ENCODE measurements at places on chromosomes 16 and 17.
A peak's percentile ranks its signal among the peaks of the same experiment; 100 is the strongest.

- no peak for DNase-seq
These were observed 897 bp downstream of the TP53I13 start for GRCh38 chr17:29569245-29569950.

DNA sequence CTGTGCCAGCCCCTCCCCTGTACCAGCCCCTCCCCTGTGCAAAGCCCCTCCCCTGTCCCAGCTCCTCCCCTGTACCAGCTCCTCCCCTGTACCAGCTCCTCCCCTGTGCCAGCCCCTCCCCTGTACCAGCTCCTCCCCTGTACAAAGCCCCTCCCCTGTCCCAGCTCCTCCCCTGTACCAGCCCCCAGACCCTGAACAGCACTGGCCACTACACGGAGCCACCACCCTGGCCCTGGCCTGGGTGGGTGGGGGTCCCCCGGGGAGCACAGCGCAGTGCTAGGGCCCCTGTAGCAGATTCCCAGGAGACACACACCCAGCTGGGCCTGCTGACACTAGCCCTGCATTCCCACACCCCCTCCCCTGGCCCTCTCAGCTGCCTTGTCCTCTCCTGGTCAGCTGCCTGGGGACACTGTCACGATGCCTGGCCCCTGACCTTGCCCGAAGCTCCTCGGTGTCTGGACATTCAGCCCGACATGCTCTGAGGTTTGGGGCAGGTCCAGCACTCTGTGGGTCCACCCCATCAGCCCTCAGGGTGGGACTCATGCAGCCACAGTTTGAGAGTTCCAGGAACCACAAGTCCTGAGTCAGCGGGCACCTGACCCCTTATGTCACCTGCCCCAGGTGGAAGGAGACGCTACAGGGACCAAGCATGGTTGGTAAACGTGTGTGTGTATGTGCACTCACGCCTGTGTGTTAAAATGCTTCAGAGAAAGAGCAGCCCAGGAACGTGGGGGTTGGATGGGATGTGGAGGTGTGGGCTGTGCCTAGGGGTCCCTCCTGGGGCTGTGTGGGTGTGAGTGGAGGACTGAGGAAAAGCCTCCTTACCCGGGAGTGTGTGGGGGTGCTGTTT is 114.2 kb downstream of the METRNL start:
- no peak for DNase-seq

GRCh38 chr17:35849469-35850348 is 19.0 kb downstream of the HEATR9 start:
- DNase-seq = peak; percentile 39

GRCh38 chr17:68305142-68305541 is 13.8 kb downstream of the ARSG start:
- no peak for DNase-seq

DNA sequence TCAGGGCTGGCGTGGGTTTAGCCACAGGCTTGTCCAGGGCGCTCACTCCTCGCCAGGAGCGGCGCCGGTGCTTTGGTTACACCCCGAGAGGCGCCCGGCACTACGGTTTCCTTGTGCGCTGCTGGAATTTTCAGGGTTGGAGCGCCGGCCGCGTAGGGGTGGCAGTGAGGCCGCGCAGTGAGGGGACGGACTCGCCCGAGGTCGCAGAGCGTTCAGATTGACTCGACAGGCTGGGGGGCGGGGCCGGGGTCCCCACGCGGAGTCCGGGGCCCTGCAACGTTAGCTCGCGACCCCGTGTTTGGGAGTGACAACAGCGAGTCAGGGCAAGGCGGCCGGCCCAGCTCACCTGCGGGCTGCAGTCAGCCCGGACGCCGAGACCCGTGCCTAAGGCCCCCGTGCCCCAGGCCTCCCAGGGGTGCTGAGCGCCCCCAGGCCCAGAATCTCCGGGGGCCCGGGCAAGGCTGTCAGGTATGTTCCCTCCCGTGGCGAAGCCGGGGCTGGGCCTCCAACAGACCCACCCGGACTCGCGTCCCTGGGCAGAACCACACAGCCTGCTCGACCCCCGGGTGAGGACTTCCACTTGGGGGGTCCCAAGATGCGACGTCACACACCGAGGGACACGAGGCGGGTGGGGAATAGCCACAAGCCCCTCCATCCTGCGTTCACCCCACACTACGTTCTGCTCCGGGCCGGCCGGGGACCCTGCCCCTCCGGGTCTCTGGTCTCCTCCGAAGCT is 1.3 kb upstream of the ACTG1 start:
- no peak for DNase-seq

GRCh38 chr16:51952500-51952899 is 594.4 kb downstream of the TOX3 start:
- DNase-seq = no peak

GRCh38 chr17:28950752-28951427 is 428 bp downstream of the PHF12 start:
- no peak for DNase-seq

DNA sequence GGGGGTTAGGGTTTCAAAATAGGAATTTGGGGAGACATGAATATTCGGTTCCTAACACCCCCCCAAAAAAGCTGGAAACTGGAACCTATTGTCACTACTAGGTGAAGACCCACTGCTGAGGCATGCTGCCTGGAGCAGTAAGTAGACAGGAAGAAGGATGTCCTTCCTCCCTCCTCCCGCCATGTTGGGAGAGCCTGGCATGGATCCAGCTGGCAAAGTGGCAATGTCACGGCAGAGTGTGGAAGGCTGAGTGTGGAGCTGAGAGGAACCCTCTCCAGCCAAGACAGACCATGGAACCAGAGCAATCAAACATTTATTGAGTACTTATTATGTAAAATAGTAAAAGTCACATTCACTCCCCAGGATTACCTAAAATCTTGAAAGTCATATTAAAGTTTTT is 49.0 kb downstream of the CCDC182 start:
- DNase-seq = no peak

DNA sequence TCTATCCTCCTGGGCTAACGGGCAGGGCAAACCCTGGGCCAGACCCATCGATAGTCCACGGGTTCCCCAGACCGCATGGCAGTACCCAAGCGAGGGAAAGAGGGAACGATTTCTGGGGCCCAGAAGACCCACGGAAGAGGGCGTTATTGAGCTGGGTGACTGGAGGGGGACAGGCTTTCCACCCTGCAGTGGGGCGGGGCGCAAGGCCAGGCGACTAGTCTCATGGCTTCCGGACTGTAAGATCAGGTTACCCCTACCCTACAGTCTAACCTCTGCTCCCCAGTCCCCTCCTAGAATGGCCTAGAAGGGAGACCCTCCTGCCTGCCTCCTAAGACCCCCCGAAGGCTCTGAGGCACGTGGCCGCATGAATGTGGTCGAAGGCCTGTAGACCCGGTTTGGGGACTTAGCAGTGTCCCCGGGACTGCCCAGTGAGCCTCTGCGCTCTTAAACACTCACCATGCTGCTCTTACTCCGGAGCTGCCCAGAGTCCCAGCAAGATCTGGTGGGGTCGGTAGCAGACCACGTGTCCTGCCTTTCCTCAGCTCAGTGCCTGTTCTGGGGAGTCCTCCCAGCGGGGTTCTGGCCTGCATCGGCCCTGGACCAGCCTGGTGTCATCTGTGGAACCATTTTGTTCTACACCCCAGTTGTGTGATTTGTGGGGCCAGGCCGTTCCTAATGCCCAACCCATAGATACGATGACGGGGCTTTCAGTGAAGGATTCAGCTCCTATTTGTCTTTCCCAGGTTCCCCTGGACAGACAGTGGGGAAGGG is 13.2 kb upstream of the AURKB start:
- no peak for DNase-seq

GRCh38 chr17:80621335-80621996 is 76.8 kb downstream of the RPTOR start:
- no peak for DNase-seq

DNA sequence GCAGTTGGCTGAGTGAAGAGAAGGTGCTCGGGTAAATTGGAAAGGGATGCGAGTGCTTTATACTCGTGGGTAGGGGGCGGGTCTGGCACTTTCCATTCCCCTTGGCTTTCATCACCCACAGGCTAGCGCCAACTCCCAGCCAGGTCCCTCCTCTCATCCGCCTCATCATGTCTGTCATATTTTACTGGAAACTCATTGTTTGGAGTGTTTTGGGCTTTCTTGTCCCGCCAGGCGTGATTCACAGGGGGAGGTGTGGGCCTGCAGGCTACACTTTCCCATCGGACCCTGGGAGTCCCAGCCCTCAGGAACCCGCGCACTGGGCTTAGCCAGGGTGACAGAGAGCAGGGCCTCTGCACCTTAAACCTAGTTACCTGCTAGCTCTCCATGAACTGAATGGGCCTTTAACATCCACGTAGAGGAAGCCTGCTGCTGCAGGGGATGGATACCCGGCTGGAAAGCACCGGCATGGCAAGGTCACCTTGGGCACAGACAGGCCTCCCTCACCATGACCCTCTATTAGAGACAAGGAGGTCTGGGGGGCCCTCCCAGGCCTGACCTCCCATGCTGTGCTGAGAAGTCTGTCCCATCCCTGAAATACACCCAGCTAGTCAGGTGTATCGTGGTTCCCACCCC is at the start of gene KRT14:
Gene KRT14 (minus strand): TSS at position 33 of the 633 bp plus-strand sequence. CDS start 61 bp downstream, outside the sequence.
- no peak for DNase-seq

- DNase-seq = peak; percentile 42
These were observed 6.8 kb downstream of the UBALD2 start for GRCh38 chr17:76271669-76272540.

- DNase-seq = peak; percentile 10
These were observed 1.6 kb downstream of the ACTG1 start for GRCh38 chr17:81510785-81511553.

GRCh38 chr17:10352893-10353292 is 19.9 kb downstream of the MYH13 start:
- DNase-seq = no peak

DNA sequence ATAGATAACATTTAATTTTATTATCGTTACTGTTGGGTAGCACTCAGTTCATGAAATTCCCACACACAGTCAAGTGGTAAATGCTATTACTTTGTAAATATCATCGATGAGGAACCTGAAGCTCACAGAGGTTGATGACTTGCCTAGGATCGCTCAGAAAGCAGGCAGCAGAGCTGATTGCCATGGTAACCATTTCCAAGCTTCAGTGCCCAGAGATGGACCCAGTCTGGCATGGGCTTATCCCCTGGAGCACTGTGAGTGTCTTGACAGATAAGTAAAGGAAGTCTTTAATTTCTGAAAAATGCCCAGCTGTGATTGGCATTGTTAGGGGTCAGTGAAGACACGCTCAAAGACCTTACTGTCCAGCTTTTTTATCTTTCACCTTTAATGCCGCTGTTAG is 95.0 kb downstream of the PRKCB start:
- DNase-seq = no peak

DNA sequence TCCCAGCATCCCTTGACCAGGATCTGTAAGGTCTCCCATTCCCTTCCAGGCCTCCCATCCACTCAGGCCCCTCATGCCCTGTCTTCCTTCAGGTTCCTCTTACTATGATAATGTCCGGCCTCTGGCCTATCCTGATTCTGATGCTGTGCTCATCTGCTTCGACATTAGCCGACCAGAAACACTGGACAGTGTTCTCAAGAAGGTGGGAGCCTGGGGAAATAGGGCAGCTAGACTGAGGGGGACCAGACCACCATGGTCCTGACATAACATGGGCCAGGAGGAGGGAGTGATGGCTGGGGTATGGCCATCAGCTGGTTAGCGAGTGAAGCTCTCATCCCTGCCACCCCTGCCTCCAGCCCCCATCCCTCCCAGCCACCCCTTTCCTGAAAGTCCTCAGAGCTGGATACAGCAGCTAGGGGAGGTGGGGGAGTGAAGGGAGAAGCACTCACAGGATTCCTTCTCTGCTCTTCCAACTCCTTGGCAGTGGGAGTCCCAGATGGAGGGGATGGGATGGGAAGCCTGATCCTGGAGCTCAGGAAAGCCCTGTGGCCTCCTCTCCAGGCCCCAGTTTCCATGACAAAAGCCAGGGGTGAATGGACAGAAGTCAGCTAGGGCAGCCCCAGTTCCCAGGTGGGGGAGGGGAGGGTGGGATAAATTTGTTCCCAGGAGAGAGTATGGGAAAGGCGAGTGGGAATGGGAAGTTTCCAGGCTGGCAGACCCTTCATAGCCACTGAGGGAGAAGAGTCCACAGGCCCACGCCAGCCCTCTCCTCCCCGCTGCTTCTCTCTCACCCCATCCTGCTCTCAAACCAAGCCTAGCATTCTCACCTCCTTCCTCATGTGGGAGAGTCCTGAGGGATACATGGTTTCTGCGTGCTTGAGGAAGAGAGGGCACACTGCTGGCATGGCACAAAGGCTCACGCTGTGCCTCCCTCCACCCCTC is 2.3 kb downstream of the RND2 start:
- no peak for DNase-seq

GRCh38 chr17:34347063-34347462 is 9.2 kb upstream of the CCL13 start:
- no peak for DNase-seq

- no peak for DNase-seq
These were observed 11.4 kb upstream of the SLC38A10 start for GRCh38 chr17:81306491-81306890.

GRCh38 chr16:2720719-2721633 is 952 bp upstream of the PRSS27 start:
- DNase-seq = peak; percentile 69

DNA sequence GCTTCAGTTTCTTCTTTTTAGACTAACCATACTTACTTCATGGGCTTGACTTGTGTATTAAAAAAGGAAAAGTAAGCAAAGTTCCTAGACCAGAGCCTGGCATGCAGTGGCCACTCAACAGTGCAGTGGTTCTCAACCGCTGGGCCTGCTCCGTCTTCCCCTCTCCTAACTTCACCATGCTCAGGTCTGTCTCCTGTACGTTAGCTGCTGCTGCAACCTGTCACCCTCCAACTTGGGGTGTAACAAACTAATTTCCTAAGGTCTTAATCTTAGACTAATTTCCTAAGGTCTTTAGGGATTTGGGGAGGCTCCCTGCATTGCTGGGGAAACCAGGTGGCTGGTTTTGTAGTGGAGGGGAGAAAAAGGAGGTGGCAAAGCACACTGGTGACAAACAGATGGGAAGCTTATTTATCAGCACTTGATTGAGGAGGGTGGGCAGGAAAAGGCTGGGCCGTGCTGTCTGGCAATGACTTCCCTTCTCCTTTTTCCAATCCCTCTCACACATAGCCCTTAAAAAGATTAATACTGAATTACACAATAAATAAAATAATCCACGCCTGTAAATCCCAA is 2.2 kb upstream of the ARL4D start:
- DNase-seq = no peak

DNA sequence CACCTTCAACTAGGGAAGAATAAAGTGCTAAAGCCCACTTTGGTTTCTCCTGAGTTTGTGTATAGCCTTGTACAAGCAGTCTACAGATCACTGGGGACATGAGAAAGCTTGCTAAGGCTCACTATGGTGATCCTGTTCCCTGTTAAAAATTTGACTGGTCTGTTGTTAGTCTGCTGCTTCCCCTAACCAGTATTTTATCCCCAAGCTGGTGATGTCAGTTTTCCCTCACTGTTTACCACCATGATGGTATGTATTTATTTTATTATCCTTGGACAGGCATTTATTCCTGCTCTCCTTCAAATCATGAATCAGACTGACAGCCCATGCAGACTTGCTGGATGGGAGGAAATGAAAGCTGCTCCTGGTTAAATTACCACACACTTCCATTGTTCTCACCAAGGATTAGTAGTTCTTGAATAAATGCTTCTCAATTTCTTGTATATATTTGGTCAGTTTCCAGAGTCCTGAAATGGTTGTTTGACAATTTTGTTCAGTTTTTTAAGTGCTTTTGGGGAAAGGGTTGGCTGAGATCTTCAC is 99.6 kb downstream of the CA4 start:
- no peak for DNase-seq

- no peak for DNase-seq
These were observed 4.2 kb downstream of the BBS2 start for GRCh38 chr16:56515665-56516064.

- DNase-seq = peak; percentile 81
These were observed 10.9 kb downstream of the RARA start for GRCh38 chr17:40319651-40320540.
